Vagina (tissue), 2 donors: ENCODE measurements at places on chromosomes 7 and 10.
A peak's percentile ranks its signal among the peaks of the same experiment; 100 is the strongest.

GRCh38 chr10:116699471-116700150, 42.8 kb downstream of the HSPA12A start:
- H3K4me1 ChIP-seq, result no peaks in the 10 kb centered on the region
- no peaks in the 10 kb centered on the region for H3K27me3 ChIP-seq
- no peak overlapping the region for H3K27ac ChIP-seq
- H3K4me3 ChIP-seq, result no peak overlapping the region

GRCh38 chr10:20596065-20596755, 300.9 kb downstream of the NEBL start:
- DNase-seq, result no peak
- no peak overlapping the region for H3K27ac ChIP-seq
- no peaks in the 10 kb centered on the region for H3K36me3 ChIP-seq
- no peak overlapping the region for H3K4me3 ChIP-seq
- no peaks in the 10 kb centered on the region for H3K27me3 ChIP-seq
- peaks cover 5% of the 10 kb centered on the region for H3K4me1 ChIP-seq

- DNase-seq, result no peak
- no peak overlapping the region for H3K4me3 ChIP-seq
- H3K4me1 ChIP-seq, result peaks cover 12% of the 10 kb centered on the region
- no peaks in the 10 kb centered on the region for H3K27me3 ChIP-seq
- no peak overlapping the region for H3K27ac ChIP-seq
- H3K36me3 ChIP-seq, result no peaks in the 10 kb centered on the region
These were observed 266.3 kb downstream of the RPS24 start for GRCh38 chr10:78299851-78300468.

GRCh38 chr7:28564755-28565374, 152.5 kb downstream of the CREB5 start:
- no peak overlapping the region for H3K4me3 ChIP-seq
- H3K27ac ChIP-seq, result no peak overlapping the region
- H3K27me3 ChIP-seq, result no peaks in the 10 kb centered on the region
- no peak for DNase-seq

GRCh38 chr7:36490419-36490830, 100.8 kb downstream of the ANLN start:
- no peak overlapping the region for H3K27ac ChIP-seq
- no peaks in the 10 kb centered on the region for H3K36me3 ChIP-seq
- H3K4me3 ChIP-seq, result no peak overlapping the region
- DNase-seq, result no peak
- no peaks in the 10 kb centered on the region for H3K4me1 ChIP-seq
- no peaks in the 10 kb centered on the region for H3K27me3 ChIP-seq

DNA sequence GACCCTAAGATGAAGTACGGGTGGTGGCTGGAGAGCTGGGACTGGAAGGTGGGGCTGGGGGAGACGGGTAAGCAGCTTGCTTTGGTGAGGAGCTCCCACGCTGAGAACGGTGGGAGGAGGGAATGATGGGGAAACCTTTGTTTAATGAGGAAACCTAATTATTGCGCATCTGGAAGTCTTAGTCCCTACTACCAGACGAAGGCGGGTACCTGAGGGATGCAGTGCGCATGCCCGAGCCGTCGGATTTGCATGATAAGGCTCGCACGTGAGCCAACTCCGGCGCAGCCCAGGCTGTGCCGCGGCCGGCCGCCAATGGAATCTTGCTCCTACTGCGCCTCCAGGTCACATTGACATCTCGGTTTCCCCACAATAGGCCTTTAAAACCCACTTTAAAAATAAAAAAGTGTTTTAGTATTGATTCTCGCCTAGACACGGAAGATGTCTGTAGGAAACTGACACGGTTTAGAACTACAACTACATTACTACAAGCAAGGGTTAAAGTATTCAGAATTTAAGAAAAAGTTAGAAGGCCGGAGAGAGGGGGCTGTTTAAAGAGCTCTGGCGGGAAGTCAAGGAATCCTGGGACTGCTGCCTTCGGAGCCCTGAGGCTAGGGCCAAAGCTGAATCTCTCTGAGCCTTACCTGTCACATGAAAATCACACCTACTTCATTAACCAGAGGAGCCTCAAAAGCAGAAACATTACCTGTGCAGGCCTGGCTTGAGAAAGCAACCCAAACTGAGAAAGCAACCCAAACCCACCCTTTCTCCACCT, 12.1 kb upstream of the DLX6 start:
- H3K4me1 ChIP-seq, result peaks cover 11% of the 10 kb centered on the region
- DNase-seq, result no peak
- no peak overlapping the region for H3K4me3 ChIP-seq
- no peak overlapping the region for H3K27ac ChIP-seq

- no peaks in the 10 kb centered on the region for H3K27me3 ChIP-seq
- no peak for DNase-seq
- no peak overlapping the region for H3K27ac ChIP-seq
- no peaks in the 10 kb centered on the region for H3K36me3 ChIP-seq
These were observed 110.7 kb downstream of the RNF32 start for GRCh38 chr7:156751319-156751718.

DNA sequence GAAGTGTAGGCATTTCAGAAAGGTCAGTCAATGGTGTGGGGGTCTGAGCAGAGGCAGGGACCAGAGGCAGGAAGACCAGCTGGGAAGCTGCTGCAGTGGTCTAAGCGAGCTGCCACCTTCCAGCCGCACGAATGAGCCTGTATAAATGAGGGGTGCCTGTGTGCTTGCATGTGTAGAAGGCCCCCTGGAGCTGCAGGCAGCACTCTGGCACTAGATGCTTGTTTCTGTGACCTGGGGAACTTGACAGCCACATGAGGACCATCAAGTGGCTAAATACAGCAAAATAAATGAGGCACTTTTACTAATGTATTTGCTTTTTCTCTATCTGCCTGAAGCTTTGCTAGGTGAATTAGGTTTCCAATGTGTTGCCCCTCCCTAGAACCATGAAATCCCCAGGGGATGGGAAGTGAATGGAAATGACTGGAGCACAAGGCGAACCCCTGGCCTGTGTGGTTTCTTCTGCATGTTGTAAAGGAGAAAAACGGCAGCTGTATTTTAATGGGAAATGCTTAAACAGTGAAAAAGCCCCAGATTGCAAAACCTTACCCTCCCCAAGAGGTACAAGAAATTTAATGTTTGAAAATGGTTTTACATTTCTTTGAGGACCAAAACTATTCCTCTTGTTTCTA, 57.7 kb downstream of the PYROXD2 start:
- DNase-seq, result no peak
- no peak overlapping the region for H3K27ac ChIP-seq
- no peaks in the 10 kb centered on the region for H3K36me3 ChIP-seq
- no peaks in the 10 kb centered on the region for H3K27me3 ChIP-seq
- no peak overlapping the region for H3K4me3 ChIP-seq
- peaks cover 20% of the 10 kb centered on the region for H3K4me1 ChIP-seq

GRCh38 chr7:92192326-92192725, 13.4 kb upstream of the LRRD1 start:
- no peaks in the 10 kb centered on the region for H3K36me3 ChIP-seq
- no peak overlapping the region for H3K27ac ChIP-seq
- H3K27me3 ChIP-seq, result no peaks in the 10 kb centered on the region
- no peak overlapping the region for H3K4me3 ChIP-seq

DNA sequence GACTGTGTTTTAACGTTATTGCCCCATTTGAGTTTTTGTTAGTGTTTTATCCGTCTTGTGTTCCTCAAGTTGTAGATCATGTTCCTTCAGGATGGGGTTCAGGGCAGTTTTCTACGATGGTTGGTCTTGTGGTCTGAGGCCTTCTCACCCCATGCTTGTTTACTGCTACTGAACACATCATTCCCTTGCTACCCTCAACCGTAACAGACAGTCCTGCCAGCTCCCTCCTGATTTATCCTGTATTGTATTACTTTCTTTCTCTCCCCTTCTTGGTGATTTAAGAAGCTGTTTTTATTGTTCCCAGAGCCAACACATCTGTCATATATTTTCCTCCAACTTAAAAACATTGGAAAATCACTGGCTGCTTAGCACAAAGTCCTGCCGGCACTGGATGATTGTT, 719.8 kb downstream of the INHBA start:
- H3K27ac ChIP-seq, result no peak overlapping the region
- H3K4me1 ChIP-seq, result no peaks in the 10 kb centered on the region
- no peaks in the 10 kb centered on the region for H3K27me3 ChIP-seq

- DNase-seq, result peak; percentile 34
- no peak overlapping the region for H3K27ac ChIP-seq
- H3K27me3 ChIP-seq, result no peaks in the 10 kb centered on the region
- no peak overlapping the region for H3K4me3 ChIP-seq
- H3K36me3 ChIP-seq, result no peaks in the 10 kb centered on the region
These were observed 128.1 kb upstream of the UNC5B start for GRCh38 chr10:71084061-71084817.

DNA sequence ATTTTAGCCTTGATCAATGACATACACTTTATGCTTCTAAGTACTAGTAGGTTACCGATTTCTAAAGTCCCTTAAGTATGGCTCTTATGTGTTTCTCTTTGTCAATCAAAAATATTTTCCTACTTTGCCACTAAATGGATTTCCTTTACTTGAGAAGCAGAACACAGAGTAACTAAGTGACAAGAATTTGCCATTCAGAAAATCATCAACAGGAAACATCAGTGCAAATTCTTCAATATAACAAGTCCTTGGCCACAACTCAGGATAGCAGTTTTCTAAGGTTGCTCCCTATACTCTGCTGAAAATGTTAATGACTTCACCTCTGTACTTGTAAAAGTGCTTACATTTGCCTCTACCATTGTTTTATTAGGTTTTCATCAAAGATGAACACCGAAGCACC, 239.6 kb upstream of the SLC26A5 start:
- H3K4me3 ChIP-seq, result no peak overlapping the region
- H3K4me1 ChIP-seq, result no peaks in the 10 kb centered on the region
- H3K36me3 ChIP-seq, result no peaks in the 10 kb centered on the region
- no peak for DNase-seq
- no peaks in the 10 kb centered on the region for H3K27me3 ChIP-seq
- H3K27ac ChIP-seq, result no peak overlapping the region

DNA sequence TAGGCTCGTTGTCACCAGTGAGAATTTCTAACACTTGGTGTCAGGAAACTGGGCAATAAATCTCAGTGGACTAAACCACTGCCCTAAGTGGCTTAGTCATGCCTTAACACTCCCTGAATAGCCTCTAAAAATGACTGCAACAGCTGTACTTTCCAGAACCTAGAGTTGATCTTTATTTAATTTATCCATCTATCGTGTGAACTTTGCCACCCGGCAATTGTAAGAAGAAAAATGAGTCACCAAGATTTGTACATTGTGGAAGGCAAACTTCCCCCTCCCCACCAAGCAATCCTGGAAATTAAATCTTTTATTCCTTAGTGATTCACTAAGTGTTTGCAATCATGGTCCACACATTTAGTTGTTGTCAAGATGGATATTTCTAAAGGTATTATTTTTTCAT, 47.1 kb downstream of the NXPH1 start:
- no peak for DNase-seq
- H3K4me1 ChIP-seq, result no peaks in the 10 kb centered on the region
- H3K4me3 ChIP-seq, result no peak overlapping the region
- no peak overlapping the region for H3K27ac ChIP-seq
- no peaks in the 10 kb centered on the region for H3K36me3 ChIP-seq

- no peak for DNase-seq
- H3K4me3 ChIP-seq, result no peak overlapping the region
- H3K27me3 ChIP-seq, result no peaks in the 10 kb centered on the region
- H3K4me1 ChIP-seq, result no peaks in the 10 kb centered on the region
These were observed 455.3 kb downstream of the PLXDC2 start for GRCh38 chr10:20271490-20271889.

- no peak overlapping the region for H3K4me3 ChIP-seq
- no peaks in the 10 kb centered on the region for H3K27me3 ChIP-seq
- H3K27ac ChIP-seq, result no peak overlapping the region
These were observed 11.6 kb downstream of the GOLGA7B start for GRCh38 chr10:97861097-97861750.

- H3K36me3 ChIP-seq, result no peaks in the 10 kb centered on the region
- H3K4me3 ChIP-seq, result no peak overlapping the region
- no peak for DNase-seq
- H3K27ac ChIP-seq, result no peak overlapping the region
These were observed 1197.2 kb downstream of the SORCS1 start for GRCh38 chr10:105967256-105967655.

DNA sequence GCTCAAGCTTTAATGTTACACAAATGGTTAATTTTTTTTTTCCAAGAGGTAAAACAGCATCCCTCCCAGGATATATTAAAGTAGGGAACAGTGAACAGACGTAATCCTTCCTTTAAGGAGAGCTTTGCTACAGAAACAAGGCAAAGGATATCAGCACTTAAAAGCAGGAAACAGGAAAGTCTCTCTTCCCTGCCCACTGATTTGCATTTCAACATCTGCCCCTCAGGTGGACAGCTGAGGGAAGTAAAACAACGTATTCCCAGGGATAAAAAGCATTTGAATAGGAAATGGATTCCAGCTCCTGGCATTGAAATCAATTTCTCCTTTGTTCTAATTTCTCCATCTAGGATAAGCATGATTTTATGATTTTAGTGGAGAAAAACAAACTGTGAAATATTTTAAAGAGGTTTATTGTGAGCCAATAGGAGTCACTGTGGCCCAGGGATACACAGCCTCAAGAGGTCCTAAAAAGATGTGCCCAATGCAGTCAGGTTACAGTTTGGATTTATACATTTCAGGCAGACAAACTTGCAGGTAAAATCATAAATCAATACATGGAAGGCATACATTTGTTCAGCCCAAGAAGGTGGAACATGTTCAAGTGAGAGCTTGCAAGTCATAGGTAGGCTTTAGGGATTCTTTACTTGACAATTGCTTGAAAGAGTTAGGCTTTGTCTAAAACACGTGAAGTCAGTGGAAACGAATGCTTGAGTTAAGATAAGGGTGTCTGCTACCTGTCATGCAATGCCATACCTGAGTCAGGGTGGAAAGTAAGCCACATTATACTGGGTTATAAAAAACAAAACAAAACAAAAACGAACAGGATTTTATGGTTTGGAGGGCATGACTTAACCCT, 286.2 kb upstream of the VWC2 start:
- no peaks in the 10 kb centered on the region for H3K27me3 ChIP-seq
- no peak overlapping the region for H3K4me3 ChIP-seq
- H3K36me3 ChIP-seq, result no peaks in the 10 kb centered on the region
- no peaks in the 10 kb centered on the region for H3K4me1 ChIP-seq

- DNase-seq, result peak; percentile 80
- no peaks in the 10 kb centered on the region for H3K27me3 ChIP-seq
These were observed 1.7 kb downstream of the CXCL12 start for GRCh38 chr10:44382981-44383748.

DNA sequence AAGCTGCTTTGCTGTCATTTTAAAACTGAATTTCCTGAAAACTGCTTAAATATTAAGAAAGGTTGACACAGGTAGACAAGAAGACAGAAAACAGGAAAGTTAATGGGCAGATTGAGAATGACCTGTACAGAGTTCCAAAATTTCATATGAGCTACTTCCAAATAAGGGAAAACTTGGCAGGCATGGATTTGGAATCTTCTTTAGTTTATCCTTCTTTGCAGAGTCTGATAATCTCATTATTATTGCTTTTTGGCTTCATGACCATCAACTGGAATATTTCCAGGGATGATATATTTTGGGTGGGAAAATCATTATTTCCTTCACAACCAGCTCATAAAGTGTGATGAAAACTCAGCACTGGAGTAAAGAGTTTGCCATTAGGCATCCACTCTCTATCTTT, 346.5 kb upstream of the NPVF start:
- no peak for DNase-seq
- no peaks in the 10 kb centered on the region for H3K36me3 ChIP-seq
- no peaks in the 10 kb centered on the region for H3K4me1 ChIP-seq
- H3K27me3 ChIP-seq, result no peaks in the 10 kb centered on the region
- no peak overlapping the region for H3K4me3 ChIP-seq
